SW 1271 (cell line): ENCODE measurements at places on chromosomes 16 and 17.

GRCh38 chr16:89917773-89918452 lies 749 bp upstream of the MC1R start:
- peak; percentile 90 for DNase-seq

GRCh38 chr16:84357191-84357651 lies 11.1 kb upstream of the ATP2C2 start:
- DNase-seq, result no peak

DNA sequence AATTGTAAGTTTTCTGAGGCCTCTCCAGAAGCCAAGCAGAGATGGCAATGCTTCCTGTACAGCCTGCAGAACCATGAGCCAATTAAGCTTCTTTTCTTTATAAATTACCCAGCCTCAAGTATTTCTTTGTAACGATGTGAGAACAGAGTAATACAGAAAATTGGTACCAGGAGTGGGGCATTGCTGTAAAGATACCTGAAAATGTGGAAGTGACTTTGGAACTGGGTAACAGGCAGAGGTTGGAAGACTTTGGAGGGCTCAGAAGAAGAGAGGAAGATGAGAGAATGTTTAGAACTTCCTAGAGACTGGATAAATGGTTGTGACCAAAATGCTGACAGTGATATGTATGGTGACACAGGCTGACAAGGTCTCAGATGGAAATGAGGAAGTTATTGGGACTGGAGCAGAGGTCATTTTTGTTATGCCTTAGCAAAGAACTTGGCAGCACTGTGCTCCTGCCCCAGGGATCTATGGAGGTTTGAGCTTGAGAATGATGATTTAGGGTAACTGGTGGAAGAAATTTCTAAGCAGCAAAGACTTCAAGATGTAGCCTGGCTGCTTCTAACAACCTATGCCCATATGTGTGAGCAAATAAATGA lies 23.1 kb downstream of the PRDM7 start:
- DNase-seq, result no peak

DNA sequence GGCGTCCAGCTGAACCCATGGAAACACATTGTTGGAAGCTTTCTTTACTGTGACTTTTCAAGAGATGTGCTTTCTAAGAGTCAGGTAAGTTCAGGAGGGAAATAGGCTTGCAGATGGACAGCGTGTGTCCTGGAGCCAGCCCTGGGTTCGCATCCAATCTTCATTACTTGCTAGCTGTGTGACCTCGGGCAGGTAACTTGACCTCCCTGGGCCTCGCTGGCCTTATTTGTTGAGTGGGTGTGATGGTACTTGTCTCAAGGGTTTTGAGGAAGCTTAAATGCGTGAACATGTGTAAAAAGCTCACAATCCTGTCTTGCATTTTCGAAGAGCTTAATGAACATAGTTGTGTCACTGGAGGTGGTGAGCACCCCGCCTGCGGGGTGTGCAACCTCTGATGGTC lies 11.8 kb downstream of the ADGRG1 start:
- DNase-seq, result no peak

DNA sequence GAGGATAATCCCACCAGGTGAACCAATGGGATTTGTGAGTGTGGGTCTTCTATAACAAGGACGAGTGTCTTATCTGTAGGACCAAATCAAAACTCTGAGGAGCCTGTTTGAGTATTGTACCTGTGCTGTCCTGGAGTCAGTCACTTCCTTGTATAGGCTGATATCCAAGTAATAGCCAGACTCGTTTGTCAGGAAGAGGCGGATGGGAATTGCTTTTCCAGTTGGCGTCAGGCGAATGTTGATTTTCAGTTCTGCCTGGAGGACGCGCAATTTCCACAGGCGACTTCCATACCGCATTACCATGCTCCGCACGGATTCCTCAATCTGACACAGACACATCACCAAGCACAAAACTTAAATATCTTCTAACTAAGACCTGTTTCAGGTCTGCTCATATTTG lies 187.6 kb upstream of the C17orf78 start:
- DNase-seq, result no peak

GRCh38 chr17:7835814-7836595 lies 2.0 kb downstream of the KDM6B start:
- no peak for DNase-seq

- DNase-seq, result no peak
Observed at GRCh38 chr16:49542946-49543630, 169.5 kb downstream of the C16orf78 start.

- DNase-seq, result no peak
Observed at GRCh38 chr16:78116946-78117345, 17.5 kb downstream of the WWOX start.

- no peak for DNase-seq
Observed at GRCh38 chr17:76170114-76170513, 29.1 kb upstream of the FOXJ1 start.

- DNase-seq, result no peak
Observed at GRCh38 chr17:73785958-73786743, 141.9 kb upstream of the SDK2 start.
